Stimulated activated CD4-positive, alpha-beta T cell treated with anti-CD3 and anti-CD28 coated beads, Interleukin-2, amount 100 ng/mL, for 4 hours (primary cell): ENCODE measurements at places on chromosomes 7 and 10.
A peak's percentile ranks its signal among the peaks of the same experiment; 100 is the strongest.

DNA sequence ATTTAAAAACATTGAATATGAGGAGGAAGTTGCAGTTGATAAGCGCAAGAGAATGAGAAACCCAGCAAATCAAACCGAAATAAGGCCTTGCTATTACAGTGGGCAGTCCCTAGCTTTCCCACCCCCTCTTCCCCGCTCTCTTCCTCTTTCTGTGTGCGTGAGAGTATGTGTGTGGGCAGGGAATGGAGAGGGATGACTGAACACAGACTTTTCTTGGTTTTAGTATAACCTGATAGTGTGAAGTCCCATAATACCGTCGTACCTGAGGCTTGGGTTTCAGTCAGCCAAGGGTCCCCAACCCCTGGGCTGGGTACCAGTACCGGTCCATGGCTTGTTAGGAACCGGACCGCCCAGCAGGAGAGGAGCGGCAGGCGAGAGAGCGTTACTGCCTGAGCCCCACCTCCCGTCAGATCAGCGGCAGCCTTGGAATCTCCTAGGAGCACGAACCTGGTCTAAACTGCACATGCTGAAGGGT lies 255.3 kb downstream of the CELF2 start:
- DNase-seq, result no peak

DNA sequence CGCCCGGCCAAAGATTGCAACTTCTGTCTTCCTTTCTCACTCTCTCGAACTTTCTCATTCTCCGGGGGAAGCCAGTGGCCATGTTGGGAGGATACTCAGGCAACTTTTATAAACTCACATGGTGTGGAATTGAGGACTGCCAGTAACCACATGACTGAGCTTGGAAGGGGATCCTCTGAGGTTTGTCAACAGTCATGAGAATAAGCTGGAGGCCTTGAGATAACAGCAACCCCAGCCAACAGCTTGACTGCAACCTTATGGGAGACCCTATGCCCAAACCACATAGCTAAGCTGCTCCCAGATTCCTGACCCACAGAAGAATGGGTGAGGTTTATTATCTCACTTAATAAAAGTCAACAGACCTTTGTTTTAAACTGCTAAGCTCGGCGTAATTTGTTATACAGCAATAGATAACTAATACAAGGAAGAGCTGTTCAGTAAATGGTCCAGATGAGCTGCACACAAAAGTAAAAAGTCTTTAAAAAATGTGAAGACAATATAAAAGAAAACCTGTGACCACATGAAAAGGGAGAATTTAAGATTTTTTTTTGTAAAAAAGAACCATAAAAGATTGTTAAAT lies 9.6 kb downstream of the SYPL1 start:
- no peak for DNase-seq

- peak; percentile 75 for DNase-seq
These were observed 1.4 kb upstream of the LCOR start for GRCh38 chr10:96830511-96831199.

- no peak for DNase-seq
These were observed 75.6 kb upstream of the INSIG1 start for GRCh38 chr7:155222061-155222460.

DNA sequence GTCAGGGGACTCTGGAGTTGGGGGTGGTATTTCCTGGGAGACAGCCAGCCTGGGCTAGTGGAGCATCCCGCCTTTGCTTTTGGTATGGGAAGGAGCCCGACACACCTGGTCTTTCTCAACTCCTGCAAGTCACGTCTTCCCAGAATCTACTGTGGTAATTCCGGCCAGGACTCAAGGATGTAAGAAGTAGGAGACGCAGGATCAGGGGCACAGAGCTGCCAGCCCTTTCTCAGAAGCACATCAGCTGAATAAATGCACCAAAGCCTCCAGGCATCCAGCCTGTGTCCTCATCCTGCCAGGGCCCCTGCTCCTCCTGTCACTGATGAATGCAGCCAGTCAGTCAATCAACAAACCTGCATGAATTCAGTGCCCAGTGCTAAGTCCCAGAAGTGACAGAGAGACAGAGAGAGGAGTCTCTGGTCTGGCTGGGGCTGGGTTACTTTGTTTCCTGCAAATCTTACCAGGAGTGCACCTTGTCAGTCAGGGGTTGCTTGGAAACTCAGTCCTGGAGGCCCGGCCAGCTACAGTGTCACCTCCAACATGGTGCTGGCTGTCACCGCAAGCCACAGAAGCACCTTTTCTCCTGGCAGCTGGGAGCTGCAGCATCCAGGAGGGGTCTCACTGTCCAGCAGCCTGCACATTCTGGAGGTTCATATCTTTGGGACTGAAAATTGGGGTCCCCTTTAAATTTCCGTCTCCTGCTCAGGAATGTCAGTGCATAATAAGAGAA lies 101.8 kb downstream of the PTPRE start:
- DNase-seq, result no peak

DNA sequence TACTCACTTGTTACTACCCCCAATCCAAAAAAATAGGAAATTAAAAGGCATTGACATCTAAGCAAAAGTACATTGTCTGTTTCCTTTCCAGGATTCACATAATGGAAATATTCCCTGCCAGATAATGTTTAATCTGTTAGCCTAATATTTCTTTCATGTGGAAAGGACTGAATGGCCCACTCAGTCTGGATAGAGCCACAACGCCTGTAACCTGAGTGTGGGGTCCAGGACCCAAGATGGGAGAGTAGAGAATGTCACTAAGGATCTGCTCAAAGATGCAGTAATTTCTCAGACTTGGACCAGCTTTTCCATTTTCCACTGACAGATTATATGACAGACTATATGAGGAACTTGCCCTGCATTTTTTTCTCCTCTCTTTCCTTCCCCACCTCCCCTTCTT lies 1088.9 kb downstream of the KCNMA1 start:
- DNase-seq, result no peak

DNA sequence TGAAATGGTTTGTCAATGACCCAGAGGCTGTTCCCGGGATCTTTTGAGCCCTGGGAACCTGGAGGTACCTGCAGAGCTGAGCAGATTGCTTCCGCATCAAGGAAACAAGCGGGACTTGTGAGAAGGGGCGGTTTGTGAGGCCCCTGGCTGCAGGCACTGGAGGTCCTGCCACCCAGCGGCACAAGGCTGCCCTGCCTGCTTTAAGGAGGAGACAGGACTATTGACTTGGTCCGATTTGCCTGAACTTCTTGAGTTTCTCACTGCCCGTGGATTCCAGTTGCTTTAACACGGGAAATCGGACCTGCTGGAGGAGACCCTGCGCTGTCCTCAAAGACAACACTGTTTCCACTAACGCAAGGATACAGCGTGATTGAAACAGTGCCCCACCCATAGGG lies 130.1 kb downstream of the DNAJB6 start:
- DNase-seq, result no peak

DNA sequence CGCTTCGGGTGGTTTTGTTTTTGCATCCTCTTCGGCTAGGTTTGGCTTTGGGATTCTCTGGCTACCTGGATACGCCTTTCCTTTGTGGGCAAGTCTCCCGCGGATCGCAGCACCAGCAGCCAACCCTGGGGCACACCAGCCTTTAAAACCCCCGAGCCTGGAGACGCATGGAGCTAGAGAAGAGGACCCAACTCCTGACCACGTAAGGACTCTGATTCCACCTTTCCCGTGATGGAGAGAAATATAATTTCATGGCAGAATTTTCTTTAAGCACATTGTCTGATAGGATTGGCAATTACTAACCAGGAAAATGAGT lies 535.4 kb upstream of the GALNT17 start:
- no peak for DNase-seq

DNA sequence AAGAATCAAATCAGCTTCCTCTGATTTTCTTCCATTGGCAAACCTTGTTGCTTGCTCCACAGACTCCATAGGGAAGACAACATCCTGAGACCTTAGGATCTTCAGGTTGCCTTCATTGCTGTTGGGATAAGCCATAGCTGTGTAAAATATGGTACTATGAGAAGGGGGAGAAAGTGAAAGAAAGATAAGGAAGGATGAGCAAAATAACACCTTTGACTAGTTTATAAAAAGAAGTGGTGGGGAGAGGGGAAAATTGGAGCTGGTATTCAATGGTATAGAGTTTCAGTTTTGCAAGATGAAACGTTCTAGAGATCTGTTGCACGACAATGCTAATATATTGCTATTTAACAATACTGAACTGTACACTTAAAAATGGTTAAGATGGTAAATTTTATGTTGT lies 180.4 kb upstream of the PHYHIPL start:
- DNase-seq, result no peak

GRCh38 chr10:129288999-129289584 lies 177.9 kb upstream of the MGMT start:
- DNase-seq, result no peak

- no peak for DNase-seq
These were observed 103.3 kb downstream of the CLEC2L start for GRCh38 chr7:139626817-139627216.

GRCh38 chr7:36652431-36652830 lies 71.9 kb downstream of the AOAH start:
- DNase-seq, result no peak

DNA sequence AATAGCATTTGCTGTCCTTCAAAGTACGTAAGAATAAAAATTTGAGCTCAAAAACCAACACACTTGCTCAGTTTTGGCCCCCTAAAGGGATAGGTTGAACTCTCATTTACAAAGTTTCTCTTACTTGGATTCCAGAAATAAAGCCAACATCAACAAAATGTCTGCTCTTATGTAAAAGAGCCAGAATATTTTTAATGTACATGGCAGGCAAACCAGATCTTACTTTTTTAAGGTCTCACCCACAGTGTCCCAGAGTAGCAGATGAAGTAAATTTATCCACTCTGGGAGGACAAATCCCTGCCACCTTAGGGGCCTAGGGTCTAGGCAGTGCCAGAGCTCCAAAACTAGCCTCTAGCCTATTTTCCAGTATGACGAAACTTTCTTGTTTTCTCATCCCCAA lies 159.6 kb downstream of the SKAP2 start:
- DNase-seq, result no peak

DNA sequence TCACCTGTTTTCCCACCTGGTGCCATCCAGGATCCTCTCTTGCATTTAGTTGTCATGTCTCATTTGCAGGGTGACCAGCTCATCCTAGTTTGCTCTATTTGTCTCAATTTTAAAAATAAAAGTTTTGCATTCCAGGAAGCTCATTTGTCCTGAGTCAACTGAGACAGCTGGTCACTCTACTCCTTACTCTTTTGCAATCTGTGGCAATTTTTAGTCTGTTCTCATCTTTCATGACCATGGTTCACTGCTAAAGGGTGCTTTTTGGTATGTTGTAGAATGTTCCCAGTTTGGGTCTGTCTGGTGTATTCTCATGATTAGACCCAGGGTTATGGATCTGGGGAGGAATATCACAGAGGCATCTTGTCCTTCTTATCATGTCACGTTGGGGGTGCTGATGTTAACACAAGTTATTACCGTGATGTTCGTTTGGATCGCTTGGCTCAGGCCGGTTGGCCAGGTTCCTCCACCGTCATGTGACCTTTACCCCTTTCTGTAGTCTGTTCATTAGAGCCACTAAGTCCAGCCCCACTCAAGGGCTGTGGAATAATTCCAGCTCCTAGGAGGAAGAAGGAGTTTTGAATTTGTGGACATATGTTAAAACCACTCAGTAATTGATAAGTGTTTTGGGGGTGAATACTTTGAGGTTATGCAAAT lies 103.3 kb upstream of the IGFBP3 start:
- DNase-seq, result no peak

- no peak for DNase-seq
These were observed 333.3 kb downstream of the CACNA2D1 start for GRCh38 chr7:82110146-82110840.

DNA sequence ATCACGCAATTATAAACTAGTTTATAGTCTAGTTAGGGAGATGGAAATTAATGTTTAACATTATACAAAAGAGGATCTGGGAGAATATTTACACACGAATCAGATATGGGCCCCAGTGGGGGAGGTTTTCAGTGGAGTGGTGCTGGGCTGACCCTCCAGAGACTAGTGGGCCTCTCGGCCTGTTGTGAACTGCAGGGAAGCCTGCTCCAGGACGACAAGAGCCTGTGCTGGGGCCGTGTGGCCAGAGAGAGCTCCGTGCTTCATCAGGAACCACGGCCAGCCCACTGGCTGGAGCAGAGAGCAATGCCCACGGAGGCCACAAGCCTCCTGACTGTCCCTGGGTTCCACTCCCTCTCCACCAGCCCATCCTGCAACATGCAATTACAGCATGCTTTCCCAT lies 11.3 kb upstream of the ESYT2 start:
- no peak for DNase-seq

- DNase-seq, result no peak
These were observed 281.2 kb upstream of the VSTM2A start for GRCh38 chr7:54260941-54261371.

GRCh38 chr7:35025369-35025870 lies 11.9 kb downstream of the DPY19L1 start:
- no peak for DNase-seq

- no peak for DNase-seq
These were observed 20.3 kb upstream of the GJC3 start for GRCh38 chr7:99949645-99950228.

- DNase-seq, result no peak
These were observed 145.3 kb downstream of the RPS24 start for GRCh38 chr10:78178940-78179339.

DNA sequence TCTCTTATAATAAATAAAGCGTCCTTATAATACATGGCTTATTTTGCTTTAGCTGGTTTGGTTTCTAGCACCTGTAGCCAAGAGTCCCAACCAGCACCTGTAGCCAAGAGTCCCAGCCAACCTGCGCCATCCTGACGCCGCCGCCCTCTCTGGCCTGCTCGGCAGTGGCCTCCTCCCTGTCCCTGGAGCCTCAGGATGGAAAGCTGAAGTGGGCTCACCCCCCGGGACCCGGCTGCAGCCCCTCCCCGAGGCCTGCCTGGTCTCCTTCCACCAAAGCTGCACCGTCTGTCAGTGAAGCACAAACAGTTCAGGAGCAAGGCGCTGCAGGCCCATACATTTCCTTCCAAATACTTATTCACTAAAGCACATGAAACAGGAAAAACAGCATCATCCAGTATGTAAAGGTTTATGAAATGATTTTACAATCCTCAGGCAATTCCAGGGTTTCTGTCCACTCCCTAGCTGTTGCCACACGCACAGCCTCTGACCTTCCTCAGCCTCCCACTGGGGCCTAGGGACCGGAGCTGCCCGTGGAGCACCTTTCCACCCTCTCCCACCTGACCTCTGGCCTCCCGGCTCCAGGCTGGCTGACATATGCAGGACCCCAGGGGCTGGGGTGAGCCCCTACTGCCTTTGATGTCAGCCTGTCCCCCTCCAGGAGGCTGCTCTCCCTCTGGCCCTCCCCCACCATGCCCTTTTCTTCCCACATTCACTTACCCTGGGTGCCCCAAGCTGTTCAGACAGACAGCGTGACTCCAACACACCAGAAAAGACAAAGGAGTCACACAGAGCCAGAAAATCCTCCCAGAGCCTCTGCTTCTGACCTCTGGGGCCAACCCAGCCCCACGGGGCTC lies 149.6 kb upstream of the PPP2R2D start:
- no peak for DNase-seq
